H9 (cell line): ENCODE measurements at places on chromosomes 7 and 10.

- DNase-seq, result peak; percentile 78
These were observed 21.0 kb downstream of the LRRC17 start for GRCh38 chr7:102933763-102934162.

GRCh38 chr10:80473096-80473657, 19.1 kb downstream of the TSPAN14 start:
- no peak for DNase-seq

- no peak for DNase-seq
These were observed 272.4 kb downstream of the ETV1 start for GRCh38 chr7:13717031-13717430.

DNA sequence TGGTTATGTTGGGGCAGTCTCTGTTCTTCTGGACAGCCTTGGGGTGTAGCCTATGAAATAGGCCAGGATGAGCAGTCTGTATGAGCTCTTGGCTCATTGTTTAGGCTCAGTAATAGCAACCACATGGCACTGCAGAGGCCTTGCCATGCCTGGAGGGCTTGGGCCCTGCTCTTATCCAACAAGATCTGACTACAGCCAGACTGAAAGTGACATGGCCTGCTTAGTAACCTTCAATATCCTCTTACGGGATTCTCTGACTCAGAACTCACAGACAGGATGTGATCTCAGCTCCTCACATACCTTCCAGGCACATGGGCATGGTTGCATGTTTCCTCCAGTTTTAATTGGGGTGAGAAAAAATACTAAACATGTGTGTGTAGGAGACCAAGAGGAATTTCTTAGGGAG, 289.3 kb downstream of the PTEN start:
- DNase-seq, result no peak

DNA sequence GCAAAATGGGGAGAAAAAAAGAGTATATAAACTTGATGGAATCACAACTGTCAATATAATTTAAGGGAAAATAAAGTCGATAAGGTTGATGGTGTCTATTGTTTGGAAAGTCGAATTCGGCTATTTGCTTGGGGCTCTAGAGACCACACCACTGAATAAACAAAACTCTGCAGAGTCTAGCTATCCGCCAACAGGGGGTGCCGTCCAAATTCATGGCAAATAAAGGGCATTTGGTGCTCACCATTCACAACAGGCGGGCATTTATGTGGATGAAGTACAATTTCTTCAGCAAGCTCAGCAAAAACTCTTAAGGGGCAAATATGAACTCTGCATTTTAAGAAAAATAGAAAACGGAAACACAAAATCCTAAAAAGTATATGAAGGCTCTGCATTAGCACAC, 23.3 kb downstream of the CD36 start:
- DNase-seq, result no peak

- DNase-seq, result no peak
These were observed 7.2 kb downstream of the CPA2 start for GRCh38 chr7:130273933-130274255.
